ENCODE measurements at places on chromosomes 2 and 18.

GRCh38 chr2:36626071-36626470 is 28.1 kb upstream of the FEZ2 start:
- no peak for DNase-seq

- no peak for DNase-seq
Observed at GRCh38 chr18:12283256-12283655, 24.8 kb upstream of the TUBB6 start.

DNA sequence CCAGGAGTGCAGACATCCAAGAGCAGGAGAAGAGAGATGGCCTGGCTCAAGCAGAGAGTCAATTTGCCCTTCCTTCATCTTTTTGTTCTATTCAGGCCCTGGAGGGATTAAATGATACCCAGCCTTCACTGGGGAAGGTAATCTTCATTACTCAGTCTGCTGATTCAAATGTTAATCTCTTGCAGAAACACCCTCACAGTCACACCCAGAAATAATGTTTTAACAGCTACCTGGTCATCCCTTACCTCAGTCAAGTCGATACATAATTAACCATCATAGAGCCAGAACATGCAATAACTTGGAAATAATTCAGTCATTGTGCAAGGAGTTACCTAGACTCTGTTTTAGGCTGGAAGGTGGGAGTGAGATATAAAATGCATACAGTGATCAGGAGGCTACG is 163.7 kb upstream of the TNP1 start:
- DNase-seq, result no peak

GRCh38 chr18:43970656-43971055 is 693.4 kb upstream of the SYT4 start:
- no peak for DNase-seq

DNA sequence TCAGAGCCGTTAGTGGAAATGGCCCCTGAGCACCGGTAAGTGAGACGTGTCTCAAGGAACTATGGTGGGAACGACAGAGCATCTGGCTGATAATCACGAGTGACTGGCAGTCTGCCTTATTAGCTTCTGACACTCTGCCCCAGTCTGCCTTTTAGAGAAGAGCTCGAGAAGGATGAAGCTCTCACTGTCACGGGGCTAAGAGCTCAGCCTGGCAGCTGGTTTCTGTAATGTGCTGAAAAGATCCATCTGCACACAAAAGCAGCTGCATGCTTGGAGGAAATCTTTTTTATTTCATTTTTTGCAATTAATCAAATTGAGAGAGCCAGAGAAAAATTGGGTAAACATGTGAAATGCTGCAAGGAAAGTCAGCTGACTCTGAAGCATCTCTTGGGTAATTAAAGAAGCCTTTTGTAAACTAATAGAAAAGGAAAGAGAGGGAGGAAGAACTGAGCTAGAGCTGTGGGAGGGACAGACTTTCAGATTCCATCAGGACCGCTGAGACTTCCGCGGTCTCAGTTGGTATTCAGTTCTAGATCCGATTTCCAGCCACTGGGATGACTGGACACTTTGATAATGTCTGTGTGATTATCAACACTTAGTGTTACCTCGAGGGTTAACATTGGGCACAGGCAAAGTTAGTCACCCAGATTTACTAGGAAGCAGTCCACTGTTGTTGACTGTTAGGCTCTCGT is 24.4 kb downstream of the MBP start:
- DNase-seq, result no peak

- no peak for DNase-seq
Observed at GRCh38 chr2:191831410-191831994, 15.4 kb downstream of the CAVIN2 start.

DNA sequence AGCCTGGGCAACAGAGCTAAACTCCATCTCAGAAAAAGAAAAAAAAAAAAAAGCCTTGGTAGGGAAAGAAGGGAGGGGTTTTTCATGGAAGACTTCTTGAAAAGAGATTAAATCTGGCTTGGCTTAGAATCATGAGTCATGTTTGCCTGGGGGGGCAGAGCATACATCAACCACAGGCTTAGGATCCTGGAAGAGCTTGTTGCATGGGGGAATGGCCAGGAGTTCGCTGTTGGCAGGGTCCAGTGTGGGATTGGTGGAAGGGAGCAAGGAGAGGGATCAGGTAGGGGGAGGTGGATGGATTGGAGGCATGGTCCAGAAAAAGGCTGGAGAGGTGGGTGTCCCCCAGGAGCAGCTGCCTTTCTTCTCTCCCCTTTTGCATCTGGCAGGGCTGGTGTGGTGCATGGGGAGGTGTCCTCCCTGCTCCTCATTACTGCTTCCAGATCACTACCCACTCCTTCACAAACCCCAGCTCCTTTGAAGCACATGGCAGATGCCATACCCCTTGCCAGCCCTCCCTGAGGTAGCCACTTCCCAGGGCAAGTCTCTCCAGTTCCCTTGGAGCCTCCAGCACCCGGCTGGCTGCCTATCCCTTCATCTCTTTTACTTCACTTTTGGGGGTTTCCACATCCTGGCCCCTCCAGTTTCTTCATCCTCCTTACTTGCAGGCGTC is 2.5 kb downstream of the ARMC9 start:
- no peak for DNase-seq

DNA sequence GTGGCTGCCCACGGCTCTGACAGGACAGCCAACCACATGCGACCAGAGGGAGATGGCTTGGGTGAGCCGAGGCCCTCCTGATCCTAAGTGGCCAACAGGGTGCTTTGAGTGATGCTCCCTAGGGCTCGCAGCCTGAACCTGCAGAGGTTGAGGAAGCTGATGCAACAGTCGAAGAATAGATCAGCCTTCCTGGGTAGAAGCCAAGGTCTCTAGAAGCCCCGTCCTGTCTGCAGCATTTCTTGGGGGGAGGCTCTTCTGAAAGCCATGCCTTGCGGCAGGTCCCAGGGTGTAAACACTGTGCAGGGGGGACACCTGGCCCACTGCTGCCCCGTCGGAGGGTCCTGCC is 136.4 kb downstream of the HDAC4 start:
- DNase-seq, result no peak

GRCh38 chr2:239155806-239156480 is 244.9 kb downstream of the HDAC4 start:
- DNase-seq, result no peak

DNA sequence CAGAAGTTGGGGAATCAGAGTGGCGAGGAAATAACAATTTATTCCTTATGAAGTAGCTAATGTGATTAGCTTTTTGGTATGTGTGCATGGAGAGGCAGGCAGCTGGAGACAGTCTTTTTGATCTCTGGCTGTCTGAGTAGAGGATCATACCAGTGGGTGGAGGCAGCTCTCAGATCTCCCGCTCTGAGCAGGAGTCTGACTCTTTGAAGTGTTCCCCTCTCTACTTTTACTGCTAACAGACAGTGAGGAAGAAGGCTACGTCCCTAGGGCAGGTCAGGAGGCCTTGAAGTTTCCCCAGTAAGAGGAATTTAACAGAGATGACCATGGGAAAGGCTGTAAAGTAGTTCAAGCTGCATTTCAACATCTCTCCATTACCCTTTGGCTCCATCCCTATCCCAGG is 111.9 kb upstream of the REG3A start:
- no peak for DNase-seq

GRCh38 chr2:168166902-168167510 is 80.4 kb downstream of the STK39 start:
- DNase-seq, result no peak

GRCh38 chr2:190887089-190887488 is 6.5 kb downstream of the GLS start:
- DNase-seq, result no peak

GRCh38 chr2:133439565-133439920 is 128.7 kb downstream of the NCKAP5 start:
- no peak for DNase-seq

DNA sequence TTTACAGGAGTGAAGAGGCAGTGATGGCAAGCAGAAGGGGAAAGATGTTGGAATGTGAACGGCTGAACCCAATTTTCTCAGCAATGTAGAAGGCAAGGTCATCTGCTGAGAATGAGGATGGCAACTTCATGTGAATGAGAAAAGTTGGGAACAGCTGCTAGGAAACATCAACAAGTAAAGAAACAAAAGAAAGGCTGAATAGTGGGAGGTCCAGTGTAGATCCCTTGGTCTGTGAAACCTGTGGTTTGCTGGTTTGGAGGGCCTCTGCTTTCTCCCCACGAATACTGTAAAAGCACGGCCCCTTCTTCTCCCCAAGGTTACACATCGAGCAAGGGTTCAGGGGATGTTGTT is 27.4 kb downstream of the MARCHF4 start:
- no peak for DNase-seq

DNA sequence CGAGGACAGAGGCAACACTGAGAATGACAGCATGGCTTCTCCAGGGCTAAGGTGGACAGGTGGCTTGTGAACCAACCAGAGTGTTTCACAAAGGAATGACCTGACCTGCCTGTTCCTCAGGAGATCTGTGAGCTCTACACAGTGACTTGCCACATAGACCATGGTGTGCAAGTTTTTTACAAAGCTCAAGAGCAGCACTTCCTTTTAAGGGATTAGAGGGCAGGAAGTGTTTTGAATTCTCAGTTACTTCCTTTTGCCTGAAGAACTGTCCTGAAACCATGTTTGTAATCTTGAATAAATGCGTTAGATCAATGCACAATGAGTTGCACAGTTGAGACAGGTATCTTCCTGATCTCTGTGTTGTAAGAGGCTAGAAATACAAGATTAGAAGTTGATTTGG is 421.9 kb downstream of the THSD7B start:
- DNase-seq, result no peak

DNA sequence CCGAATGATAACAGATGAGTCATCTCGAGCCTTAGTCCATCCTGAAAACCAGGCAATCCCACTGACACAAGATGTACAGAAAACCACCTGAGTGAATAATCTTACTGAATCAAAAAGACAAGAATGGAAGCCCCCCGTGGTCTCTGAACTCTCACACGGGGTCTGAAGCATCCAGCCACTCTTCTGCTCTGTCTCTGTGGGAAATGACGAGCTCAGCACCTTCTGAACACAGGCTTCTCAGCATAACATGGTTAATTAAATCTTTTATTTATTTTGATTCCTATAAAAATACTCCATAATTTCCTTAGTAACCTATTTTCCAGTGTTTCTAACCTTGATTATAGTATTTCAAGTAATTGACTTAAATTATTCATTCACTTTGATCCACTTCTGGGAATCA is 203.7 kb downstream of the TMEM163 start:
- no peak for DNase-seq

DNA sequence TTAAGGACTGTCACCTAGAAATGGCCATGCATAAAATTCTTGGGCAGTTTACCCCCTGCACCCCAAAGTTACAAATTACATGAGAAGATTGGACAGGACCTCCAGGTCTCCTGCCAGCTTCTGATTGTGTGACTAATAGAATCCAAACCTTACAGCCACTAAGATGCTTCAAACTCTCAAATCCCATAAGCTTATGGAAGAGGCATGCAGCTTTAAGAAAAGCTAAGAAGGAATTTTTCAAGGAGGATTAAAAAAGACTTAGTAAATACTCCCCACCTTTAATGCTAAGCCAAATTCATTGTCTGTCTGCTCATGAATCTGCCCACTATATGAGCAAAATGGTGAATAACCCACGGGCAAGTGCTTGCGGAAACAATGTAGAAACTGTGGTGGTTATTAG is 86.3 kb downstream of the MAIP1 start:
- no peak for DNase-seq

GRCh38 chr2:44715671-44716081 is 225.8 kb upstream of the SIX3 start:
- DNase-seq, result peak; percentile 38

DNA sequence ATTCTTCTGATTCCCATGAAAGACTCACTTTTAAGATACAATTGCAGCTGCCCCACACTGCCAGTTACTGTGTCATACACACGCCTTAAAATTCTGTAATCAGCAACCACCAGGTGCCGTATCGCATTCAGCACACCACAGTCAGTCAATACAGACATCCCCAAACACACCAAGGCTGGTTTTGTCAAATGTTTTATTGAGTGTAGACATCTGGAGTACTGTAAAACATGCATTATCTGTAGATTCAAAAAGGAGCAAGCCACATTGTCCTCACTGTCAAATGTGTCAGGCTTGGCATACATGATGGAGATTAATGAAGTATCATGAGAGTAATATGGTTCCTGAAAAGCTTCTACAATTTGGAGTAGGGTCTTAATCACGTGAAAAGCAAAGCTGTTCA is 109.7 kb upstream of the SP3 start:
- DNase-seq, result no peak

DNA sequence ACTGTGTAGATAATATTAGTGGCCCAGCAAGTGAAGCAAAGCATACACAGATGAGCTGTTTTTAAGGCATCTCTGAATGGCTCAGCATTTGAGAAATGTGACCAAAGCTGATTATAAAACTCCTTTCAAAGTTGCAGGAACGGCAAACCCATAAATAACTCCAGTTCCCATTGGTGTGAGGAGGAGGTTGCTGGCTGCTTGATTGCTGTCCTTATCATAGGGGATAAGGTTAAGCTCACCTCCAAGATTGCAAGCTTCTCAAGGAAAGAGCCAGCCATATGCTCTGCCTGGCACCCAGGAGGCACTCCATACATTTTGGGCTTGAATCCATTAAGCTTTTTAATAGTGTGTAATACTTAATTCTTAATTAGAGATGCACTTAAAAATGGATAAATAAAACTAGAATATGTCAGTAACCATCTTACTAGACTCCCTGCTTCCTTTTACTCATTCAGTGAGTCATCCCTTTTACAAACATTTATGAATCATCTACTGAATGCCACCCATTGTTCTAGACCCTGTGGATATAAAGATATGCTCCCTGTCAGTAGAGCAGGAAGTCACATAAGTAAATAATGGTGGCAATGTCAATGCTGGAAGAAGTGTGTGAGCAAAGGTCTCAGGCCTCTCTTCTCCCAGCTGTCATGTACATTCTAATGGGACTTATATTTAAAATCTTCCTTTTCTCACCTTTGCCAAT is 99.3 kb downstream of the SPATS2L start:
- peak; percentile 67 for DNase-seq

DNA sequence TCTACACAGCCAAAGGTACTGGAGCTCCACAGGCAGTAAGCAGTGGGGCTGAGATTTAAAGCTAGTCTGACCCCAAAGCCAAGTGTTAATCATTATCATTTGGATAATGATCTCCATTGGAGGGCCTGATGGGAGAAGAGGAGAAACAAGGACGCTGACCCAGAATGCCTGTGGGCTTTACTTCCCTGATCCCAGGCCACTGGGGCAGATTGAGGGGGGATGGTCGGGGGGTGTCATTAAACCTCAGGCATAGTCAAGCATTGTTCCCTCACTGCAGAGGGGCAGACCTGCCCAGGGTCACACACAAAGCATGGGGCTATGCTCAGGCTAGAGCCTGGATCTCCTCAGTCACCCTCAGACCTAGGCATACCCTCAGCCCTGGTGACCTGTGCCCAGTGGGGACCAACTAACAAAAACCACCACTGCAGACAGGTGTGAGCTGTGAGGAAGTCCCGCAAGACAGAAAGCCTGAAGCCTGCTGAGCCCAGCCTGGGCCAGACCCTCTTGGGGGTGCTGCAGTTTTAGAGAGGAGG is 53.4 kb downstream of the SDC1 start:
- no peak for DNase-seq

DNA sequence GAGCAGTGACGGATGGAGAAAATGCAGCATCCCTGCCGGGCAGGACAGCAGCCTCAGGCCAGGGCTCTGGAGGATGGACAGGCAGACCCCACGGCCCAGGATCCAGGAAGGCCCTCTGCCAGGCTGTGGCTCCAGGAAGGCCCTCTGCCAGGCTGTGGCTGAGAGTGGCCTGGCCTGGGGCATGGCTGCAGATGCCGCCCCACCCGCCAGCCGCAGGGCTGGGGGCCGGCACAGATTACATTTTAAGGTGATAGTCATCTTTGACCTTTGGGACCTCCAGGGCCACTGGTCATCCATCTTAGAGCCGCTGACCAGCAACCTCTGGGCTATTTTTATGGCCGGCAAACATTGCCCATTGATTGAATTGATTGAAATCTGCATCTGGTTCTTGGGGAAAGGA is 98.0 kb upstream of the BOD1L2 start:
- DNase-seq, result no peak

- DNase-seq, result no peak
Observed at GRCh38 chr2:223925106-223925505, 20.0 kb downstream of the WDFY1 start.
